NCI-H748 treated with DMSO at 0.1 percent for 48 hours (cell line): ENCODE measurements at places on chromosomes 2 and 18.

DNA sequence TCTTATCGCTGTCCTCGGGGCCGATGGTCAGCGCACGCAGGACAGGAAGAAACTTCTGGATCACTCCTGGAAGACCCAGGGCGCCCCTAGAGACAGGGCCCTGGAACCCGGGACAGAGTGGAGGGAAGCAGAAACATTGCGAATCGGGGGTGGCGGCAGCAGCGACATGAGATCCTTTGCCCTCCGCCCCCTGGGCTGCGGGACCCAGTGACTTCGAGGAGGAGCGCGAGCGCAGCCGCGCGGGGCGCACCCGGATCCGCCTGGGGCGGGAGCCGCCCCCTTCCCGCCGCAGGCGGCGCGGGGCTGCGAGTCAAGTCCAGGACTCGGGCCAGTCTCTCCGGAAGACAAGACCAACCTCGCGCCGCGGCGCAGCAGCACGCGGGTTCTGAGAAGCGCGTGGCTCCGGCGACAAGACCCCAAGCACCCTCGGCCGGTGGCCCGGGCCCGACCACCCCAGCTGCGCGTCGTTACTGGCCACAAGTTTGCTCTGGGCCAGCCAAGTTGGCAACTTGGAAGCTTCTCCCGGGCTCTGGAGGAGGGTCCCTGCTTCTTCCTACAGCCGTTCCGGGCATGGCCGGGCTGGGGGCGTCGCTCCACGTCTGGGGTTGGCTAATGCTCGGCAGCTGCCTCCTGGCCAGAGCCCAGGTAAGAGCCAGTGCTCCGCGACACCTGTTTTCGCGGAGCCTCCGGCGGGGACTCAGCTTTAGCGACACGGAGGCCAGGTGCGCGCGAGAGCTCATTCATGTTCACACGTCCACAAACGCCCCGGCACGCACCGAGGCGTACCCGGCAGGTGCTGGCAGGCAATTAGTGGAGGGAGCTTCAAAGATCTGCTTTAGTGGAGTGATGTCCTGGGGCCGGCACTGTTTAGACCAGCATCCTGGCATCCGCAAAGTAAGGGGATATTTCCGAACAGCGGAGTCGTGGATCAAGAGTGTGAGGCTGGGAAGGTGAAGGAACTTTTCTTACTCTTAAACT is at the start of gene PTH2R:
PTH2R (plus strand) TSS at position 319 of the 978 bp plus-strand sequence; CDS start at position 571, 252 bp downstream.
- DNase-seq, result peak; percentile 84

GRCh38 chr2:179952658-179953057 is 54.4 kb downstream of the CWC22 start:
- DNase-seq, result no peak

GRCh38 chr2:122203523-122203922 is 448.1 kb downstream of the TSN start:
- DNase-seq, result peak; percentile 53

DNA sequence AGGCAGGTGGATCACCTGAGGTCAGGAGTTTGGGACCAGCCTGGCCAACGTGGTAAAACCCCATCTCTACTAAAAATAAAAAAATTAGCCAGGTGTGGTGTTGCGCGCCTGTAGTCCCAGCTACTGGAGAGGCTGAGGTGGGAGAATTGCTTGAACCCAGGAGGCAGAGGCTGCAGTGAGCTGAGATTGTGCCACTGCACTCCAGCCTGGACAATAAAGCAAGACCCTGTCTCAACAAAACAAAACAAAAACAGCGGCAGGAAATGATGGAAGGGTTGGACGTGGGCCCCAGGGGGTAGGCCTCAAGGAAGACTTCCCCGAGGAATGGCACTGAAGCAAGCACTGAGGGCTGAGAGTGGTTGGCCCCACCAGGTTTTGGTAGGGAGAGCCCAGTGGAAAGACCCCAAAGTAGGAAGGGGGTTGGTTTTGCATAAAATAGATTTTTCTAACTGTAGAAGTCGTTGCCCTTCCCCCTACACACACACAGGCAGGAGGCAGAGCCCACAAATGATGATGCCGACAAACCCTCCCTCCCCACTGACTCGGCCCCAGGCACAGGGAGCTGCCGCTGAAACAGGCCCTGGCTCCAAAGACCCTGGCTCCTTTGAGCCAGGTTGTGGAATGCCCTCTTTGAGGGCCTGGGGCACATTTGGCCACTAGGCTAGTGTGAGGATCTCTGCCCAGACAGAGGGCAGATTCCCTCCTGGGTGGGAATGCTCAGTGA is 104.8 kb downstream of the CABLES1 start:
- no peak for DNase-seq

GRCh38 chr2:54859997-54860701 is 136.7 kb downstream of the EML6 start:
- no peak for DNase-seq

DNA sequence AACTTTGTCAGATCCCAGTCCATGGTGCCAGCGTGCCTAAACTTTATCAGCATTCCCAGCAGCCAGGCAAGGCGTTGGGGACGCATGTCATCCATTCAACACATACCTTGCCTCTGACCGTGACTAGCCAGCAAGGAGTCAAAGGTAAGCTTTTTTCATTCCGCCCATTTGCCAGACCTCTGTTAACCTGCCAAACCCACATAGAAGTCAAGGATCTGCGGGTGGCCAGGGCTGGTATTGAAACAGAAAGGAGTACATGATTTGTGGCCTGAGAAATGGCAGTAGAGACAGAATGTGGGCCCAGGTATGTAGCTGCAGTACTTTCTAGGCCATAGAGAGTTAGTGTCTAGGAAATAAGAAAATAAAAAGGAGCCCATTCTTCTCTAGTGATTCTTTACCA is 240.2 kb downstream of the LTBP1 start:
- DNase-seq, result no peak

GRCh38 chr2:109482361-109482861 is 131.4 kb downstream of the SEPTIN10 start:
- DNase-seq, result no peak

GRCh38 chr2:239898292-239898925 is 126.7 kb downstream of the NDUFA10 start:
- DNase-seq, result no peak
